Kasumi-1 (cell line): ENCODE measurements at places on chromosomes 2 and 18.

DNA sequence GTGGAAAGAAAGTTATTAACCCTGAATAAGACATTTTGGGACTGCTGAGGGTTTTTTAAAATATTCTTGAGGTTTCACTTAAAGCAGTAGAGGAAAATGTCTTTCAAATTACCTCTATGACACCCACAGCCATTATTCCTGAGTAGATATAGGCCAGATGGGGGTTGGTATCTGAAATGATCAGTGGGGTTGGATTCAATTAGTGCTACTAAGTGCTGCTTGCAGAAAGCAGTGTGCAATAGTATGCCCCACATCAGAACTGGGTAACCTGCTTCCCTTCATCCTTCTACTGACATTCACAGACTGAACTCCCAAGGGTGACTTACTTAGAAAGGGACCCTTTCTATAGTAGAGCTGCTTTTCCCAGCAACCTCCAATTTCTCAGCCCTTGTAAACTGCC lies 7.3 kb upstream of the ETAA1 start:
- DNase-seq = no peak

DNA sequence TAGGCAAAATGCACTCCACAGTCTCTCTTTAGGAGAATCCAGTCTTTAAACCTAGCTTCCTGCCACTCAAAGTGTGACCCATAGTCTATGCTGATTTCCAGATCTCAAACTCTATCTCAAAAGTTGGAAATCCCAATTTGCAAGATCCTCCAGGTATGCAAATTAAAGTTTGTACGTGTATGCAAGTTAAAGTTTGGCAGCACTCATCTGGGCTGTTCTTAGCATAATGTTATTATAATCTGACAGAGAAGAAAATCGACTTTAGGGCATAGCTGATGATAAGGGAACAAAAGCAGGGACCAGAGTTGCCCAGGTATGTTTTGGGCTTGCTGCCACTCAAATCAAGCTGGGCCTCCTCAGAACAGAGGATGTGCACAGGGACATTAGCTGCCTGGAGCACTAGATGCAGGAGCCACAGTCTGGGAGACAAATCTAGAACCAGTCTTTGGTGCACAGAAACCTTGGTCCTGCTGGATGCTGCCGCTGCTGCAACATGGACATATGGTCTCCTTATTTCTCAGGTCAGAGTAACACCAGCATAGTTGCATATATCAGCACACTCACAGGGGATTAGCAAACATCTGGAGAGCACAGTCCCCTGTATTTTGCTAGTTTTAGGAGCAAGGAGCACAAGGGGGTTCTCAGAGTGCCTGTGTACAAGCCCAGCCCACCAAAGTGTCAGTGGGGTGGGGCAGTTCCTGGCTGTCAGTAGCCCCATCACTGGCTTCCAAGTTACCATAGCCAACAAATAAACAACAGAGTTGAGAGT lies 242.6 kb downstream of the TTC32 start:
- DNase-seq = no peak

DNA sequence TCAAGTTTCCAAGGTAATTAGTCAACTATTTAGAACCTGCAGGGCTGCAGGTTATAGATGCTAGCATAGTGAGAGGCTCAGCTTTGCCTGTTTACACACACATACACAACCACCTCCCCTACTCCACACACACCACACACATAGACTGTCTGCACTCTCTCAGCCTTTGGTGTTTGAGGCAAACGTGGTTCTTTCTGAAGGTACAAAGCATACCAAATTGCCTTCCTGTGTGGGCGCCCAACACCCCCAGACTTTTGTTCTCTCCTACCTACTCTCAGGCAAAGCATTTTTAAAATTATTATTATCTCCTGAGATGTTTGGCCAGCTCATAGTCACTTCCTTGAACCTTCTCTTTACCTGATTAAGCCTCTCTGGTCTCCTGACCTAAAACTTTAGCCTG lies 44.9 kb downstream of the MYO3B start:
- no peak for DNase-seq

- DNase-seq = no peak
These were observed 34.1 kb downstream of the SERPINB11 start for GRCh38 chr18:63736876-63737275.

- DNase-seq = no peak
These were observed 156.4 kb downstream of the COPS8 start for GRCh38 chr2:237242091-237242536.

DNA sequence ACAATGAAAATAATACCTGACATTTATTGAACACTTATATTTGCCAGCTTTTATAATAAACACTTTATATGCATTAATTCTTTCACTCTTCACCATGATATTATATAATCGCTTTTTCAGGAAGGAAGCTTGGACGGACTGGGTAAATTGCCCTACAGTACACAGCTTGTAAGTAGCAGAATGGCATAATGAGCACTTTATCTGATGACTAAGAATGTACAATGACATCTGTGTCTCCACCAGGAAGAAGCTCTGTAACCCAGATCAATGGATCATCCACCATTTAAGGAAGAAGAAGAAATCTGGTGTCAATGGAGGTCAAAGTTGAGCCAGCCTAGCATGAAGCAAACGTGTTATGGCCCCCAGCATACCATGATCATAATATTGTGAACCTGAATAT lies 444.0 kb upstream of the SPHKAP start:
- no peak for DNase-seq

DNA sequence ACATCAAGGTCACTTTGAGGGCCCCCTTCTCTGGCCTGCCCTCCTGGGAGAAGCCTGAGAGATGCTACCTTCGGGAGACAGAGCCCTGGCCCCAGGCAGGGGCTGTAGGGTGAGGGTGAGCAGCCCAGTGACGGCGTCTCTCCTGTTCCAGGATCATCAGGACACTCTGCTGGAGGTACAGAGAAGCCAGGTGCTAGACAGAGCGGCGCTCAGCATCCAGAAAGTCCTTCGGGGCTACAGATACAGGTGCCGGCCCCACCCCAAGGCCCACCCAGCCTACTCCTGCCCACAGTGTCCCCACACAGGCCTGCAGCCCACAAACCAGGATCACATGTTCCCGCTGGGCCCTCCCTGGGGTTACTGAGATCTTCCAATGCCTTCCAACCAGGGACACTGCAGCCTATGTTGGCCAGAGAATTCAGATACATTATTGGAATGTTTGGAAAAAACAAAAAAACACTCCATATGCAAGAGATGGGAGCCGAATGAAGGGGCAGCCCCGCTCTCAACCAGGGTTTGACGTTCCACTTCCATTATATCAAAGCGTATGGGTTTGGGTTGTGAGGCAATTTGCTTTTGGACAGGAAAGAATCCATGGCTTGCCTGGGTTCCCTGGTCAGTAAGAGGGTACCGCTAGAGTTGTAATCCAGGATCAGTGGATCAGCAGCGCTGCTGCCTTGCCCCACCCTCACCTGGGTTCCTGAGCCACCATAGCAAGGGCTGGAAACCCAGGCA lies 49.5 kb upstream of the GPR17 start:
- no peak for DNase-seq
